ENCODE measurements at places on chromosomes 4 and X. TPM values are rescaled to one million over a fixed set of nuclear protein-coding genes. Genes with fewer than 3 reads are reported as not detected.

DKK2 gene
- 0.26 TPM for polyA plus RNA-seq

ANKRD50 gene
- 0.52 TPM for polyA plus RNA-seq

PHEX gene
- polyA plus RNA-seq, result 0.13 TPM

SAT1 gene
- polyA plus RNA-seq, result 809 TPM

SMIM14 gene
- 111 TPM for polyA plus RNA-seq

GPR50 gene
- polyA plus RNA-seq, result not detected

FGFBP2 gene
- polyA plus RNA-seq, result 1.5 TPM

CLGN gene
- polyA plus RNA-seq, result 0.10 TPM

RAB39B gene
- polyA plus RNA-seq, result 3.3 TPM

TMEM175 gene
- 59.4 TPM for polyA plus RNA-seq

FAM47A gene
- not detected for polyA plus RNA-seq

APBB2 gene
- polyA plus RNA-seq, result 4.0 TPM

S100G gene
- polyA plus RNA-seq, result not detected

DNA sequence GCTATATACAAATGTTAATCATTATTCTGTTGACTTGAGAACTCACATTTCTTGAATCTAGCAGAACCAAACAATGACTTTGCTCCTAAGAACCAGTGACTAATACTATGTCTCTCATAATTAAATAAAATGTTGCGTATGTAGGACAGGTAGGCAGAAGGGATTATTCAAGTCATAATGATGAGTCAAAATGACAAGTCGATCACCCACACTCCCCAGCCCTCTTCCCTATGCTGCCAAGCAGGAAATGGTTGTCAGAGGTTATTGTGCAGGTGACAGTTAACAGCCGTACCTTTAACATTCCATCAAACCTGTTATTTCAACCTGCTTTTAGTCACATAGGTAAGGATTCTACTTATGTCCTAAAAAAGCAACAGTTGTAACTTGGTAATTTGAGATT is 22.0 kb upstream of the STK26 start:
- DNase-seq, result no peak

- no peak for DNase-seq
These were observed 11.6 kb upstream of the MAD2L1 start for GRCh38 chr4:120078216-120078615.

GRCh38 chr4:18203966-18204365 is 182.4 kb upstream of the LCORL start:
- DNase-seq, result no peak

DNA sequence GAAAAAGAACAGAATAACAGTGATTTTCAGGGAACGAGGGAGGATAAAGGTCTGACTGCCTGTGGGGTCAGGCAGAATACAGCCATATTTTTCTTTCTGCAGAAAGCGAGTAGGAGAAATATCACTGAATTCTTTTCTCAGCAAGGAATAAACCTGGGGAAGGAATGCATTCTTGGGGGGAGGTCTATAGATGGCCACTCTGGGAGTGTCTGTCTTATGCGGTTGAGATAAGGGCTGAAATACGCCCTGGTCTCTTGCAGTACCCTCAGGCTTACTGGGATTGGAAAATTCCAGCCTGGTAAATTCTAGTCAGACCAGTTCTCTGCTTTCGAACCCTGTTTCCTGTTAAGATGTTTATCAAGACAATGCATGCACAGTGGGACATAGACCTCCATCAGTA is 26.3 kb downstream of the CNGA1 start:
- DNase-seq, result no peak

DNA sequence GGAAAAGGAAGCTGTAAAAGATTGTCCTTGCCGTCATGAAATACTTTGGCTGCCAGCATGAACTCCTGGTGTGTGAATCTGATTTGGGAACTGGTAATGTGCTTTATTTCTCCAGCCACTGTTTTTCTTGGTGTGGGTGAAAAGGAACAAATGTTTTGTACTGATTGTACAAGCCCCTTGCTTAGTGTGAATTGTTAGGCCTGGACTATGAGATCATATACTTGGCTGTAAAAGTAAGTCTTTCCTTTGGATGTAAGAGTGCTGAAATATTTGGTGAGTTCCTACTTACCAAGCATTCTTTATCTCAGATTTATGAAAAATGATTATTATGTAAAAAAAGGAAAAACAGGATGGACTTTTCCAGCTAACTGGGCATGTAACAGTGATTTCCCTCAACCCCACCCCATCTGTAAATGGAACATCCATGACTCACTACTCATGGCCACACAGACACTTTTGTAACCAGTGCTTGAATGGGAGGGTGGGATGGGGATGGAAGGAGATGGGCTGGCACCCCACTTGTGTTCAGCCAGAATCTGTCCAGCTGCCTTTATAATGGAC is 6.3 kb downstream of the FNIP2 start:
- no peak for DNase-seq

DNA sequence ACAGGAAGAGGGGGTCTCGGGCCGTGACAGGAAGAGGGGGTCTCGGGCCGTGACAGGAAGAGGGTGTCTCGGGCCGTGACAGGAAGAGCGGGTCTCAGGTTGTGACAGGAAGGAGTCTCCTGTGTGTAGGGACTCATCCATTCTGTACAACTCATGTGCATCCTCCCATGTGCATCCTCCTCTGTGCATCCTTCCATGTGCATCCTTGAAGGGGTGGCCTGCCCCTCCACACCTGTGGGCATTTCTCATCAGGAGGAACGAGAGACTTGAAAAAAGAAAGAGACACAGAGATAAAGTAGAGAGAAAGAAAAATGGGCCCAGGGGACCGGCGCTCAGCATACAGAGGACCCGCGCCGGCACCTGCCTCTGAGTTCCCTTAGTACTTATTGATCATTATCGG is 30.2 kb upstream of the PLCXD1 start:
- peak; percentile 42 for DNase-seq

DNA sequence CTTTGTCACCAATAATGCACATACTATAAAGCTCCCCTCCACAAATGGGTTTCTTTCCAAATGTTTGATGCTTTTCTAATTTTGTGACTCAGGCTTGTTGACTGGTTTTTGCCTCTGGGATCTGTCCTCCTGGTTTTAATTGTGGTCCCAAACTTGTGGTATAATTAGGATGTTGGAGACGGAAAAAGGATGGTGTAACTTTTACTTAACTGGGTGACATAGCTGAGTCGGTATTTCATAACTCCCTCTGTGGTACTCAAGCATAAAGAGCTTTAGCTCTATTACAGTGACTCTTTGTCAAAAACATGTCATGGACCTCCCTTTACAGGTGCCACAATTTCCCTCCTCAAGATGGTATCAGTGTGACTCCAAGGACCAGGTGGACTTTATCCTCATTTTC is 119.7 kb upstream of the RBPJ start:
- no peak for DNase-seq

DNA sequence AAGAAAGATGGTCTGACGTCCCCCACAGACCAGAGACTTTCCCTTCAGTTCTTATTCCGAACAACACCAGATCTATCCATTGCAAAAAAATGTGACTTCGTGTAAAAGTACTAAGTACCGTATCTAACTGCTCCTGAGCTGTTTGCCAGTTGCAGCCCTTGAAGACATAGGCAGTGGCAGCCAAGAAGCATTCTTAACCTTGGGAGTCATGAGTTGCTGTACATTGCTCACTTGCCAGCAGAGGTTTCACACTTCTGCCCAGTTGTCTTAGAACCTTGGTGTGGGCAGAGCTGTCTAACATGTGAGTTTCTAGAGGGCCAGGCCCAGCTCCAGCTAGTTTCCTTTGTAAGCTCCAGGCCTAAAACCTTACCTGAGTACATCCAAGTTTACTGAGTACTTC is 10.5 kb upstream of the CHRDL1 start:
- no peak for DNase-seq

- DNase-seq, result no peak
These were observed 53.7 kb upstream of the HPF1 start for GRCh38 chr4:169811476-169811875.

DNA sequence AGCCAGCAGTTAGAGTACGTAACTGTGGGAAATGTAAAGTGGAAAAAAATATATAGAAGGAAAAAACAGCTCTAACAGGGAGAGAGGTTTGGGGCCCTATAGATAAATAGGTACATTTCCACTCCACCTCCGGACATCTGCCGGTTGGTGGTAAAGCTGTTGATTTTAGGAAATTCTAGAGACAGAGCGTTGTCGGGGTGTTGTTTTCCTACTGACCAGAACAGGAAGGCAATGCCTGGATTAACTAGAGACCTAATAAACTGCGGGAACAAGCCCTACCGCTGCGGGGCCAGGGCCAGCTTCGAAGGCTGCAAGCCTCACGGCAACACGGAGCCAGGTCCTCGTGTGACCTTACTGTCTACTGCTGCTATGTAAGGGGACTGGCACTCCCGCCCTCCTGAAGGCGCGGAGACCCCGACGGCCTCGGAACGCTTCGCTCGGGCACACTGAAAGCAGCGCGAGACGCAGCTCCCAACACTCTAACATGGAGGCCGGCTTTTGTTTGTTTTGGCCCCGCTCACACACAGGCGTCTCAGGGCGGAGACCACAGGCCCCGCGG is 702 bp upstream of the CDKN2AIP start:
- DNase-seq, result no peak

- no peak for DNase-seq
These were observed 790 bp upstream of the HHIP start for GRCh38 chr4:144645102-144645630.

GRCh38 chrX:123267220-123267619 is 83.1 kb downstream of the GRIA3 start:
- no peak for DNase-seq

GRCh38 chr4:71784569-71785197 is 804 bp upstream of the GC start:
- DNase-seq, result no peak

- DNase-seq, result no peak
These were observed 947.8 kb downstream of the C4orf33 start for GRCh38 chr4:130043732-130044160.

DNA sequence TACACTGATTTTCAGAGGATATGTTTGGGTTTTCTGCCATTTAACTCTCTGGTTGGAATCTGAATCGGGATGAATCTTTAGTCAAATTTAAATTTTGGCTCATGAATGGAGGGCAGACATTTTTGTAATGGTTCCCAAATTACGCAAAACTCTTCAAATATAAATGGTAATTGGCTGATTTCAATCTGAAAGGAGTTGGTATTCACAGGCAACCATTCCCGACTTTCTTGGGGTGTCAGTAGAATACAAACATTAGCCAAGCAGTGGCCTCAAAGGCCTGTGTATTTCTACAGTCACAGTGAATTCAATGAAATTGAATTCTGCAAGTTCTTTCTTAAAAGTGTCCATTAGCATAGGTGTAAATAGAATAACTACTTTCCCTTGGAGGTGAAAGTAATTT is 668.8 kb upstream of the PRKX start:
- DNase-seq, result no peak

- DNase-seq, result no peak
These were observed 150.1 kb downstream of the NAA11 start for GRCh38 chr4:79175716-79176115.

GRCh38 chrX:44060221-44060620 is 87.0 kb upstream of the NDP start:
- no peak for DNase-seq

- DNase-seq, result peak; percentile 92
These were observed 10.7 kb downstream of the MED12 start for GRCh38 chrX:71128915-71129765.

GRCh38 chr4:1358421-1359143 is 11.6 kb downstream of the UVSSA start:
- no peak for DNase-seq

- DNase-seq, result no peak
These were observed 96.0 kb downstream of the SMARCA1 start for GRCh38 chrX:129427267-129427666.

DNA sequence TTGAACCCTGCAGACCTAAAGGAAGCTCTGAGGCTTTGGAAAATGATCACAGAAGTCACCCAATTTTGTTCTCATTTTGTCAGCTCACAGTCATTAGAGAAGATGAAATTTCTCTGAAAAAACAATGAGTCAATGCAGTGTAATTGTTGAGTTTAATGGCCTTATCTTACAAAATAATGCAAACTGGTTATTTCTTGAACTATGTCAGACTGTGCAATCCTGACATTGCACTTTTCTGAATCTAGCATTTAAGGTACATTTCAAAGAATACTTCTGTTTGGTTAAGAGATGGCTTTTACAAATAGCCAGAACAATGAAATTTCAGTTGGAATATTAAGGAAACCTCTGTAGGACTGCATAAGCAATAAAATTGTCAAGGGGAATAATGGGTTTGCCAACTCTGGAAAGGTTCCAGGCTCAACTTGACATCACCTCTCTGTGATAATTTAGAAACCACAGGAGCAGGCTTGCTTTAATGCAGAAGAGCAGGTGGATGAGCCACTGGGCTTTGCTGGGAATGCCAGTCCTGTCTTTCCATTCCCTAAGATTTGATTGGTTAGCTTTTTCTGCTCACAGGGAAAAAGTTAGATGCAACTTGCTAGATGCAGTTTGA is 222.8 kb downstream of the FRMPD4 start:
- no peak for DNase-seq

DNA sequence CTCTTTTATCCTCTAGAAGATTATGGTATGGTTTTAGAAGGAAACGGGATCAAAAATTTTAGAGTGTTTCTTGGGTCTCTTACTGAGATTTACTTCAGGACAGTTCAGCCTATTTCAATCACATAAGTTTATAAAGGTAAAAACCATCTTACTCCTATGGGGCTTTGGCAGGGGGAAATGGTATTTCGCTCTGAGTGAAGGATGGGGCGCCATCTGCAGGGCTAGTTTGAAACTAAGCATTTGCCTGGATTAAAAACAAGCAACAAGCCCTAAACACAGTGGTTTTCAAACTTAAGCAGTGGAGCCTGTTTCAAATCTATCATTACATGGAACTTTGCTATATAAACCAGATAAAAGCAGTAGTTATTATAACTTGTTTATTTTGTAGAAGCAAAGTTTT is 361.5 kb upstream of the FMR1 start:
- no peak for DNase-seq

DNA sequence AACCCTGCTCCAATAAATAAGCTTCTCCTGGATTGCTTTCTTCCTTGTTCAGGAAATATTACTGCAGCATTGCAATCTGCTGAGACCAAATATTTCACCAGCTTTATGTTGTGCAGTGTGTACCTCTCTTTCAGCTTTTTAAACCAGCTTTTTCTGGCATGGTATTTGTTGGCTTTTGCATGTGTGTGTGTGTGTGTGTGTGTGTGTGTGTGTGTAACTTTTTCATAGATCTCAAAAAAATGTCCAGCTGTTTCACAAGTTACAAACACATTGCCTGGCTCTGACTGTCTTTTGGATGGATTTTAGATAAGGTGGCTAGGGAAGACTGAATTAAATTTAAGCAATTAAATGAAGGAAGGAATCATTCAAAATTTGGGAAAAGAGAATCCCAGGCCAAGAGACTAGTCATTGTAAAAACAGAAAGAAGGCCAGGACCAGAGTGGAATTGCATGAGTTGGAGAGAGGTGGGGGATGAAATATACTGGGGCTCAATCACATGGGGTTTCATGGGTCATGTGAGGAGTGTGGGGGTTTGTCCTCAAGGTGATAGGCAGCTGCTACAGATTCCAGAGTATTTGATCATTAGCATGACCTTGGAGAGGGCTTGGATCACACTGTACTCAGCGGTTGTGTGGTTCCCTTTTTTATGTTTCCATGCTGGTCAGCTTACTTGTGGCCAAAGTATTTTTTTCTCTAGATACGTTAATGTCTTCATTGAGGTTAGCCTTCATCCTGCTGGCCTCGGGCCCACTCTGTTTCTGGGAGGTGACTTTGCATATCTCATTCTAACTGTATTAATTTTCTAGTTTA is 357.7 kb upstream of the BOD1L1 start:
- DNase-seq, result no peak

Data from spleen (tissue), 13 donors.